ENCODE measurements at places on chromosomes 16 and 17.

DNA sequence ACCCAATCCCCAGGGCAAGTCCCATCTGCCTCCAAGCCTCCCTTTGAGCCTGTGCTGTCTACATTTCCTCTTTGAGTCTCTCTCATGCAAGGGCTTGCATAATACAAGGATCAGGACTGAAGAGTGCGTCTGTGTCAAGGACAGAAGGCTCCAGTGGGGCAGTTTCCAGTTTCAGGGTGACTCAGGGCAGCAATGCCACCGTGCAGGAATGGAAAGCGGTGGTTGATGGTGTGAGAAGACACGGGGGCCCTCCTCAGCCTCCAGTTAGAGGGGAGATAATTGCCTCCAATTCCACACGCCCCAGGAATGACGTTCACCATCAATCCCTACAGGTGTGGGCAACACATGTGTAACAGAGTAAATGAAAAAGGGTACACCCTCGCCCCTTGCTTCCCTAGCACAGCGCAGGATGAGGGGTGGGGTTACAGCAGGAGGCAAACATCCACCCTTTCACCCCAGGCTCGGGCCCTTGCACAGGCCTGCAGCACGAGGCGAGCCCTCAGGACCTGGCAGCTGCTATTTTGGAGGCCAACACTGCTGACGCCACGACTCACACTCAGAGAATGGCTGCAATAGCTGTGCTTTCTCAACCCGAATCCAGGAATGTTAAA is 24.8 kb upstream of the SLC25A19 start:
- DNase-seq, result no peak

DNA sequence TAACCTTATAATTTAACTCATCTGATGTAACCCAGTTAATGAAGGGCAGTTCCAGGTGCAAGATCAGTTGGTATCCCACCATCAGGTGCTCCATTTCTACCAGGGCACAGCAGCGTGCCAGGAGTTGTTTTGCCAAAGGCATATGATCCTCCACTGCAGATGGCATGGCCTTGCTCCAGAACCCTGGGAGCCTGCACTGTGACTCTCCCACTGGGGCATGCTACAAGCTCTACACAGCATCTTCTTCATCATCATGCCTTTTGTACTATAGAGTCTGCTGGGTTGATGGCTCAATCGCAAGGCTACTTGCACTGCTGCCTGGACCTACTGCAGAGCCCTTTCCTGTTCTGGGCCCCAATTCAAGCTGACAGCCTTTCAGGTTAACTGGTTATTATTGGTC is 11.3 kb upstream of the MAPT start:
- no peak for DNase-seq

DNA sequence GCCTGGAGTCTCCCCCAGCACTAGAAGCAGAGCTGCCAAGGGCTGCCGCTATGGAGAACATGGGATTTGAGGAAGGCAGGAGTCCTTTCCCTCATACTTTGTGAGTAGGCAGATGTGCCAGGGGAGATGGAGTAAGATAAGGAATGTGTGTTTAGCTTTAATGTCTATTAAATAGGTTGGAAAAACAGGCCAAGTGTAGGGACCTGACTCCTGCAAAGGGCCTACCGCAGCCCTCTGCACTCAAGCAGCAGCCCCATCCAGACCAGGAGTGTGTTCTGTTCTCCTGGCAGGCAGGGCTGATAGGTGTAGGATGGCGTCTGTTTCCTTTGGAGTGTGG is 1.8 kb upstream of the MIF4GD start:
- no peak for DNase-seq

DNA sequence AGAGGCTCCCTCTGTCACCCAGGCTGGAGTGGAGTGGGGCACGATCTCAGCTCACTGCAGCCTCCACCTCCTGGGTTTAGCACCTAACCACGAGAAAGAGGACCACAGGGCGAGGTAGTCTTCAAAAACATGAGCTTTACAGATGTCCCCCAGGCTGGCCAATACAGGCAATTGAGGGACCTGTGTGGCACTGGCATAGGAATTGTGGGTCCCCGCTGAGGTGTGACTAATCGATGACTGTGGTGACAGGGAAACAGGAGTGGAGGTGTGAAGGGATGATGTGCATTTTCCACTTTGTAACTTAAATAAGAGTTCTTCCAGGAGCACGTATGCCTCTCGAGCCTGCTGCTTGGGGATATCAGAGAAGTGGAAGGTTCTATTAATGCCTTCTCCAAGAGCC is 12.6 kb upstream of the ARHGAP17 start:
- DNase-seq, result no peak

DNA sequence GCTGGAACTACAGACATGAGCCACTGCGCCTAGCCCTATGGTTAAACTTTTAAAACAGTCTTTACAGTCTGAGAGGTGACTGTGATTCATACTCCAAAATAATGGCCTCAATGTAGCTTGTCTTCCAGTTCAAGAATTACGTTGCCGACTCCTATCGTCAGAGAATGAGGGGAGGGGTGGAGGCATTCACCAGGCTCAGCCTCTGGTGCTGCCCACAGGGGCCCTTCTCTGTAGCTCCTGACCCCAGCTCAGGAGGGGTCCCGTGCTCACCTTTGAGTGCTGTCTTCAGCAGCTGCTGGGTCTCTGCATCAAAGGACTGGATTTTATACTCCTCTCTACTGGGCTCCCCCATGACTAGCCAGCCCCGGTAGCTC is 1.2 kb downstream of the MIF4GD start:
- DNase-seq, result no peak

DNA sequence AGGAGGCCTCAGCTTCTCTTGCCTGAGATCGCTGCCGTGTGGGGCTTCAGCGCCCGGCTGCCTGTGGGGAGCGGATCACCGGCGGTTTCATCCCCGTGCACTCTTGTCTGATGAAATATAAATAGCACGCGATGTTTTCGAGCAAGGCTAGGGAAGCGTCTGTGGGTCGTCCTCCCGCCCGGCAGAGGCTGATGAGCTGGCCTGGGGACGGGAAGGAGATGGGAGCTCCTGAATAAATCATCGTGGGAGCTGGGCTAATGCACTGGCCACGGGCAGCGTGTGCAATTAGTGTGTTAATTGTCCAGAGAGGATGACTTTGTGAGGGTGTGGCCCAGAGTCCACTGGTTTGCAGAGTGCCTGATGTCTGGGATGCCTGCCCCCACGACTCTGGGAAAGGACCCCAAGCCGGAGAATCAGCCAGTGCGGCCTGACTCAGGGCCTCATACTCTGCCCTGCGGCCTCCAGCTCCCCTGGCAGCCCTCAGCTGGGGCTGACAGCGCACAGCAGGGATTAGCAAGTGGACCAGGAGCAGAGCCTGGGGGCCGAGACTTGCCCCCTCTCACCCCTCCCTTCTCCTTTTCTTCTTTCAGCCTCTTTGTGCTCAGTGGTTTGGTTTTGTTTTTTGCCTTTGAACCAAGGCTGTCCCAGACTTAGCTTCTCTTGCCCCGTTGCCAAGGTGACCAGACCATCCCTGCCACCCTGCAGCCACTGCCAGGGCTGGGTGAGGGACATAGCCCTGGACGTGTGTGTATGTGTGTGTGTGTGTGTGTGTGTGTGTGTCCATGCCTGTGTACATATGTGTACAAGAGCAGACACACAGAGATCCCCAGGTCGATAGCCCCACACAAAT is 21.4 kb downstream of the KCNJ12 start:
- DNase-seq, result no peak

DNA sequence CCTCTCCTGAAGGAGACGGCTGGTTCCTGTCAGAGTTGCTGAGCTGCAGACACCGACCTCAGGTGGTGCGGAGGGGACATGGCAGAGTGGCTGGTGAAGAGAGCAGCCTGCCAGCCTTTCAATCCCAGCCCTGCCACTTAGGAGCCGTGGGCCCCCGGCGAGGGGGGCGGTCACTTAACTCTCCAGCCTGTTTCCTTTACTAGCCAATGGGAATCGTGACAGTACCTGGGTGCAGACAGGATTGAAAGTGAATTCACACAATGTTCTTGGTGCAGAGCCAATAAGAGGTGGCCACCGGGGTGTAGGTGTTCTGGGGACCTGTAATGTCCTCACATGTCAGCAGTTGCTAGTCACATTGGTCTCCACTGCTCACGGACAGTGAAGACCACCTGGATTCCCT is 13.5 kb downstream of the ACE start:
- DNase-seq, result no peak

DNA sequence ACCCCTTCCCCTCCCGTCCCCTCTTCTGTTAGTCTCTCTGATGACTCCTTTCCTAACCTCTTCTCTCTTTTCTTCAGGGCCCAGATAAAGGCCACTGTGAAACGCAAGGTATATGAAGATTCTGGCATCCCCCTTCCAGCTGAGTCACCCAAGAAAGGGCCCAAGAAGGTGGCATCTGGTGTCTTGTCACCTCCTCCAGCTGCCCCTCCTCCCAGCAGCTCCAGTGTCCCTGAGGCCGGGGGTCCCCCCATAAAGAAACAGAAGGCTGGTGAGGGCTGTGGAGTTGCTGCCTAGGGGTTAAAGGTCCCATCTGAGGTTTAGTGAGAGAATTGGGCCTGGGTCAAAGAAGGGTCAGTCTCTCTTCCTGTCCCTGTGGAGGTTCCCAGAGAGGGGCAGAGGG is 4.0 kb downstream of the RNASEK start:
- DNase-seq, result no peak

- no peak for DNase-seq
Observed at GRCh38 chr17:69870091-69870530, 204.9 kb upstream of the KCNJ16 start.

DNA sequence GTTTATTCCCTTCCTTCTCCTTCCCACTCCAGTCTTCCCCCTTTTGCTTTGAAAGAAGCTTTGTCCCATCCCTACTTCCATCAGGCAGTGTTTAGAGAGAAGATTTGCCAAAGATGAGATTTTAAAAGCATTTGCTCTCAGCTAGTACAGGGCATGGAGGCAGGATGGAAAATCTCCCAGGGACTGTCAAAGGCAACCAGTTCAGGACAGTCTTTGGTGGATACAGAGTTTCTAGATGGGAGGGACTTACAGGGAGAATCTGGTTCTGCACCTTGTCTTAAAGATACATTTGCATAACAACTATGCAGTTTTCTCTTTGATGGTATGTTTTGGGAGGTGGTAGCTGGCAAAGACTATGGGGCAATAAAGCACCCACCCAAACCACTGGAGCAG is 26.2 kb downstream of the CHD9 start:
- no peak for DNase-seq

DNA sequence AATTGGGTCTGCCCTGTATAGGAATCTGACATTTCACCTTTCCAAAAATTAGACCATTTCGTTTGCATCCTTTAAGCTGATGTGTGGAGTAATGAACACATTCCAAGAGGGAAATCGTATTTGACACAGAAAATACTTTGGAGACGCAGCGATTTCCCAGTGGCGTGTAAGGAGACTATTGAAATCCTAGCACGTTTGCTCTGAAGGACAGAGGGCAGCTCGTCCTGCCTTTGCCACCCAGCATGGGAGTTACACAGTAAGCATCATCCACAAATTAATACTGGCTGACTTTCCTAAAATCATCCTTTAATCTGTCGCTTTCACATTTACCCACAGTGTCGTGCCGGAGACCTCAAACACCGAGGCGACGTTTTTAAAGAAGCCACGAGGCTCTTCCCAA is 925.9 kb upstream of the EEF2KMT start:
- no peak for DNase-seq

DNA sequence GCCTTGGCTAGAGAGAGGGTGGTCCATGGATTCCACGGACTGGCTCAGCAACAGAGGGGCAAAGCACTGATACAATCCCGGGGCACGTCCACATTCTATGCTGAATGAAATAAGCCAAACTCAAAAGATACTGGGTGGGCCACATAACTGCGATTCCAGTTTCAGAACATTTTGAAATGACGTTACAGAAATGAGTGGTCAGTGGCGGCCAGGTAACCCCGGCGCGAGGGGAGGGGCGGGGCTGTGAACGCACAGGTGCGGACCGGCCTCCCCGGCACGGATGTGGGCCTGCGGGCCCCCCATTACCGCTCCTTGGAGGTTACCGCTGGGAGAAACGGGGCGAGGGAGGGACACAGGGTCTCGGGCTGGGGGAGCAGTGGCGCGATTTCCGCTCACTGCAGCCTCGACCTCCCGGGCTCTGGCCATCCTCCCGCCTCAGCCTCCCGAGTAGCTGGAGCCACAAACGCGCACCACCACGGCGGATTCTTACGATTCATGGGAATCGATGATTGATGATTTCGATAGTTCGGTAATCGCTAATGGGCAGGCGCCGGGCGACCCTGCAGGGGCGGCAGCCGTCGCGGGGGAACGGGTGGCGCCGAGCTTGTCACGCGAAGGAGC is 559 bp downstream of the MVD start:
- no peak for DNase-seq

GRCh38 chr16:85536411-85537330 is 76.5 kb upstream of the GSE1 start:
- DNase-seq, result no peak

GRCh38 chr17:40530531-40530994 is 29.1 kb upstream of the TNS4 start:
- DNase-seq, result no peak

- no peak for DNase-seq
Observed at GRCh38 chr17:27296428-27296979, 2.6 kb downstream of the WSB1 start.

DNA sequence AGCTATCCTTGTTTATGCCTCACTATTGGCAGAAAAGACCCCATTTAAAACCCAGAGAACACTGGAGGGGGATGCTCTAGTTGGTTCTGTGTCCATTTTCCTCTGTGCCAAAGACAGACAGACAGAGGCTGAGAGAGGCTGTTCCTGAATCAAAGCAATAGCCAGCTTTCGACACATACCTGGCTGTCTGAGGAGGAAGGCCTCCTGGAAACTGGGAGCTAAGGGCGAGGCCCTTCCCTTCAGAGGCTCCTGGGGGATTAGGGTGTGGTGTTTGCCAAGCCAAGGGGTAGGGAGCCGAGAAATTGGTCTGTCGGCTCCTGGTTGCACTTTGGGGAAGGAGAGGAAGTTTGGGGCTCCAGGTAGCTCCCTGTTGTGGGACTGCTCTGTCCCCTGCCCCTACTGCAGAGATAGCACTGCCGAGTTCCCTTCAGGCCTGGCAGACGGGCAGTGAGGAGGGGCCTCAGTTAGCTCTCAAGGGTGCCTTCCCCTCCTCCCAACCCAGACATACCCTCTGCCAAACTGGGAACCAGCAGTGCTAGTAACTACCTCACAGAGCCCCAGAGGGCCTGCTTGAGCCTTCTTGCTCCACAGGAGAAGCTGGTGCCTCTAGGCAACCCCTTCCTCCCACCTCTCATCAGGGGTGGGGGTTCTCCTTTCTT is 56.1 kb downstream of the IGF2BP1 start:
- DNase-seq, result no peak

- no peak for DNase-seq
Observed at GRCh38 chr17:19487024-19487600, 46.5 kb upstream of the SLC47A1 start.

- DNase-seq, result no peak
Observed at GRCh38 chr17:64240261-64240740, 22.8 kb downstream of the TEX2 start.

- DNase-seq, result no peak
Observed at GRCh38 chr16:15581127-15581815, 61.7 kb downstream of the MARF1 start.

GRCh38 chr16:85029981-85030401 is 2.4 kb downstream of the KIAA0513 start:
- no peak for DNase-seq

GRCh38 chr16:49856672-49857330 is 889 bp upstream of the ZNF423 start:
- DNase-seq, result no peak

- no peak for DNase-seq
Observed at GRCh38 chr16:51500306-51500705, 349.2 kb upstream of the SALL1 start.
